ENCODE measurements at places on chromosomes 13 and 19.

DNA sequence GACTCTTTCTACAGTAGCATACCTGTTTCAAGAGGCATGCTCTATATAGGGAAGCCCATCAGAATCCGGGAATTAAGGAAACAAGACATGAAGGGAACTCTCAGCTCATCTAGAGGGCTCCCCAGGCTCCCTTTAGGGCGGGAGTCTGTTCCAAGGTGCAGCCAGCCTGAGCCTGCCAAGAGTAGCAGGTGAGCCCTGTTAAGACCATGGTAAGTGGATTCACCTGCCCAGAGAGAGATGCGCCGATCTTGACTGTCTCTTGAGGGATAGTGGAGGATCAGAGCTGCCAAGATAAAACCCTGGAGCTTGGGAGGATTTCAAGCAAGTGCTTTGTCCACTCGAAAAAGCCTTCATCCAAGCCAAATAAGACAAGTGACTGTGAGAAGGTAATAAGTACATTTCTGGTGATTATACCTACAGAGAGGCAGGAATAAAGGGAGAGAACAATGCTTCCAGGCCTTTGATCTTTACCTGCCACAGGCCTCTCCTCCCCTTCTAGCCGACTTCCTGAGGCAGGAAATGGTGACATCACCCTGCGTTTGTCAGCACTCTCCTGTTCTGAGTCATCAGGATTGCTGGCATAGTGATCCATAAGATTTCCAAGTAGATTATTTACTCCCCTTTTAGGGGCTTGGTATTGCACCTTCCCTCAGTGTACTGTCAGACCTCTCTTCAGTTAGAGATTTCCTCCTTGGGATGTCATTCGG lies 31.5 kb downstream of the KLF5 start:
- DNase-seq, result no peak

GRCh38 chr13:54162069-54162468 lies 1133.5 kb downstream of the OLFM4 start:
- DNase-seq, result no peak

- no peak for DNase-seq
These were observed 47.6 kb downstream of the CEP89 start for GRCh38 chr19:32924200-32924599.

- DNase-seq, result no peak
These were observed 25.7 kb upstream of the TPTE2 start for GRCh38 chr13:19586904-19587634.

GRCh38 chr19:56765137-56765536 lies 75.4 kb downstream of the PEG3 start:
- peak; percentile 62 for DNase-seq

Data from right atrium auricular region (tissue), 2 donors.